Fibroblast of pulmonary artery (primary cell): ENCODE measurements at places on chromosomes 6 and 20.

DNA sequence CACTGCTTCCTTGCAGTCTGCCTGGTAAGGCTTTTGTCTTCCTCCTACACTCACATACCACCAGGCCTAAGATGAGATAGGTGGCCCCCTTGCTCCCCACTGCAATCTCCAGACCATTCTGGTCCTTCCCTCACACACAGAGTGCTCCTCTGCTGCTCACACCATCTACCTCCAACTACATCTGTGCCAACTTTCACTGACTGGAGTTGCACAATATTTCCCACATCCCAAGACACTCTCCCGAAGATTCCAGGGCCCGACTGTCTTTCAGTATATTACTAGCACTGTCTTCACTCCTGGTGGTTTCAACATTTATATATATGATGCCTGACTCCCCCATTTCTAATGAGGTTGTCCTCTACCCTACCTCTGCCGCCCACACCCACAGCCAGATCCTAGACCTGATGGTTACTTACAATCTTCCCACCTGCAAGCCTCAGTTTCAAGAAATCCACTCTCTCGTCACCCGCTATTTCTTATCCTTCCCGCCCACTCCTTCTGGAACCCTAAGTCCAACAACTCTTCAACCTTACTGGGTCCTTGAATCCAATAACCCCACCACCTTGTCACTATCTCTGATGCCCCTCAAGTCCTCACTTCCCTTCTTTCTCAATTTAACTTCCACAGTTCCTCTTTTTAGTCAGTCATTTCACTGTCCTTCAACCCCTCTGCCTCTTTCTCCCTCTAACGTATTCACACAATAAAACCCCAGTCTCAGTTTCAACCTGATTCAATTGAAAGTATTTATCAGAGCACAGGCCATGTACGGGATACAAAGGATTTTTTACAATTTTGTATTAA lies 21.6 kb downstream of the RALGAPA2 start:
- no peak for DNase-seq

GRCh38 chr20:60233018-60233630 lies 274.9 kb downstream of the CDH26 start:
- DNase-seq = no peak

DNA sequence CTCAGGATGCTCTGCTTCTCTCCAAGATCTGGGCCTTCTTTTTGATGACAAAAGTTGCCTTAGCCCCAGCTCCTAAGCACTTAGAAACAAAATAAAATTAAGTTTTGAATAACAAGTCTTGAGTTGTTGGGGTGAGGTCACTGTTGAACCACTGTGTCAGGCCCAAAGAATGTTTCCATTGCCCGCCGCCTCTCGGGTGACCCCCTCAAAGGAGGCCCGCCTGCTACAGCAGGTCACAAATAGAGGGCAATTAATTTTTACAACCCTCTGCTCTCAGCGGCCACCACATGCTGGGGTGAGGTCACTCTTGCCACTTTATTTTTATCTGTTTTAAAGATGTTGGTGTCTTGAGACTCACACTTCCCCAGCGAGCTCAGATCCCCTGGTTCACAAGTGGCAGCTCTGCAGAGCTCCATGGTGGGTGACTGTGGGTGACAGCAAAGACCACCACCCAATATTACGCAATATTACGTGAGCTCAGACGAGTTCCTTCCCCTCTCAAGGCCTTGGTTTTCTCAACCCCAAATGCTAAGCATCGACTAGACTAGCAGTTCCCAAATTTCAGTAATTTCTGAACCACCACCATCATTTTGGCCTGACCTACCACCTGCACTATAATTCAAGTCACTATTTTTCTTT lies 247.7 kb upstream of the PMEPA1 start:
- no peak for DNase-seq

DNA sequence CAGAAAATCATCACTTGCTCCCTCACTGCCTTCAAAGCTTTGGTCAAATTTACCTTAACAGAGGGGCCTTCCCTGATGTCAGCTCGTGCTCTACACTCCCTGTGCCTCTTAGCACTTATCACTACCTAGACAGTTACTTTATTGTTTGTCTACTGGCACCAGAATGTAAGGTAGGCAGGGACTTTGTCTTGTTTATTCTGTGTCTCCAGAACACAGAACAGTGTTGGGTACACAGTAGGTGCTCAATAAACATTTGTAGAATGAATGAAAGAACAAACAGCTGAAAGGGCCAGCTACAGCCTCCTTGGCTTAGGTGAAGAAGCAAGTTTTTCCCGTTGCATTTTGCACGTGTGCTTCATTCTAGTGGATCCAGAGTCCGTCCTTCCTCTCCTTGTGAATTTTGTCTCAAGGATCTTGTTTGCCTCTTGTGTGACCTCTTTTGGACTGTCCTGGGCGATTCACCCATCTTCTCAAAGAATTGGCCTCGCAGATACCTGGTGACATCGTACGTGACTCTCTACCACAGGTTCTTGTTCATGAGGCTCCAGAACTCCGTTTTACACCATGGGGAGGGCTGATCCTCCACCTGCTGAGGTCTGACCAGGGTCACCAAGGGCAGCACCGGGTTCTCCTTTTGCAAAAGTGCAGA lies 84.2 kb upstream of the ARMC2 start:
- no peak for DNase-seq

DNA sequence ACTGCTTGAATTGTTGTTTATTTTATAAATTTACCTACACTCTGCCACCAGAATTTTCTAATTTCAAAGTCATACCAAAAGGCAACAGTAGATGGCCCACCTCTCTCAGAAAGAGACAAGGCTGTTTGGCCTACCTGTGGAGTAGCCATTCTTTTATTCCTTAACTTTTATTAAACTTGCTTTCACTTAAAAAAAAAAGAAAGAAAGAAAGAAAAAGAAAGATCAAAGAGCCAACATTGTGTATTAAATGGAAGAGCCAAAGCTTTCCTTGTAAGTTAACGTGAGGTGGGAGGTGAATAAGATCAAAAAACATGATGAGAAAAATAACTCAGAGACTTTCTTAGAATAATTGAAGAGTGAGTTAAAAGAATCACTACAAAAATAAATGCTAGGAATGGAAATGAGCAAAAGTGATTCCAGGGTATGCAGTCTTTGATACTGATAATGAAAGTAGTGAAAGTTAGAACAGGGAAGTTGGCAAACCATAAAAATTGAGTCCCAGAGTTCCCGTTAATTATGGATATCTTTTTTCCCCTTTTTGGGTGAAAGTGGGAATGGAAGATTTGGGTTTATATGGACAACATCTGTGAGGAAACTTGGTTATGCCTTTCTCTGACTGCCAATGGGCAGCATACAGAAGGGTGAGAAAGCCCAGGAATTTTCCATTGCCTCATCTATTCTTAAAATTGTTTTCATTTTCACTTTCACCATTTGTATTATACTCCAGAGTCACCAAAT lies 35.9 kb upstream of the MYB start:
- peak; percentile 60 for DNase-seq

- peak; percentile 95 for DNase-seq
Observed at GRCh38 chr6:136035378-136036070, 184.0 kb downstream of the PDE7B start.

- no peak for DNase-seq
Observed at GRCh38 chr6:90891355-90891754, 304.5 kb upstream of the MAP3K7 start.

- DNase-seq = no peak
Observed at GRCh38 chr20:44810391-44811149, at the start of gene RIMS4. Gene RIMS4 (minus strand): TSS chr20:44810546. CDS start chr20:44810271, 275 bp downstream.

- DNase-seq = no peak
Observed at GRCh38 chr20:44942264-44942973, 17.8 kb downstream of the TOMM34 start.

DNA sequence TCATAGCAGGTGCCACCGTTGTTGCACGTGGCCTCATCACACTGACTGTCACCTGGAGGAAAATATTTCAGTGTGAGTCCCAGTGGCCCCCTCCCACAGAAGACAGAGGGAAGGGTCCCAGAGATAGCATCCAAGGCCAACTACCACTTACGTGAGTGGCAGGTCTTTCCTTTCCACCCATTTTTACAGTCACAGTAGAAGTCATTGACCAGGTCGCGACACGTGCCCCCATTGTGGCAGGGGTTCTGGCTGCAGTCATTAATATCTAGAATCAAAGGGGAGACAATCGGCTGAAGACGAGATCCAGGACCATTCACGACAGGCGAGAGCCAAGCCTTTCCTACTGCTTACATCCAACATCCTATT lies 28.6 kb downstream of the JAG1 start:
- DNase-seq = no peak

DNA sequence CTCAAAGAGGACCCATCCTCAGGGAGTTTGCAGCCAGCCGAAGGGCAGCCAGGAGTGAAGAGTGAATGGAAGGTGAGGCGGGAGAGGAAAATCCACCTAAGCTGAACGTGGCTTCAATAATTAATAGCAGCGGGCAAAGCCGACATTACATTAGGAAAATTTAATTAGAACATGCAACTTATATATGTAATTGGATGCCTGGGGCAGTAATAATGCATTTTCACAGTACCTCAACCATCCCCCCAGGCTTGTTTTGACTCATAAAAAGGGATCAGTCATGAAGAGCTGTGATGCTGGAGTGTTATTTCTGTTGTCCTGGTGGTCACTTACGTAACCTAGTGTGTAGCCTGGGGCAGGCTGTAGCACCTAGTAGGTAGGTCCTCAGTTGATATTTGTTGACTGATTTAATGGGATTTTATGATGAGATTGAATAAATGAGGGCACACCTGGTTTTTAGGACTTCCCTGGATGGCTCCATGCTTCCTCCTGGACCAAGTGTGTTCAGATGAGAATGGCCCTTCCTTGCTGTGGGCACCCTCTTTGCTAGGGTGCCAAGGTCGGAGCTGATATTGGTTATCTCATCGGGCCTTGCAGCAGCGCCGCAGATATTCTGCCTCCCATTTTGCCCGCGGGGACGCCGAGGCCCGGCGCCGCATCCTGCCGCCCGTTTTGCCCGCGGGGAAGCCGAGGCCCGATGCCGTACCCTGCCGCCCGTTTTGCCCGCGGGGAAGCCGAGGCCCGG lies 128.8 kb downstream of the CDH26 start:
- no peak for DNase-seq

- no peak for DNase-seq
Observed at GRCh38 chr6:66210964-66211363, 503.9 kb upstream of the EYS start.

GRCh38 chr6:53432318-53433161 lies 83.8 kb upstream of the ELOVL5 start:
- DNase-seq = peak; percentile 88

DNA sequence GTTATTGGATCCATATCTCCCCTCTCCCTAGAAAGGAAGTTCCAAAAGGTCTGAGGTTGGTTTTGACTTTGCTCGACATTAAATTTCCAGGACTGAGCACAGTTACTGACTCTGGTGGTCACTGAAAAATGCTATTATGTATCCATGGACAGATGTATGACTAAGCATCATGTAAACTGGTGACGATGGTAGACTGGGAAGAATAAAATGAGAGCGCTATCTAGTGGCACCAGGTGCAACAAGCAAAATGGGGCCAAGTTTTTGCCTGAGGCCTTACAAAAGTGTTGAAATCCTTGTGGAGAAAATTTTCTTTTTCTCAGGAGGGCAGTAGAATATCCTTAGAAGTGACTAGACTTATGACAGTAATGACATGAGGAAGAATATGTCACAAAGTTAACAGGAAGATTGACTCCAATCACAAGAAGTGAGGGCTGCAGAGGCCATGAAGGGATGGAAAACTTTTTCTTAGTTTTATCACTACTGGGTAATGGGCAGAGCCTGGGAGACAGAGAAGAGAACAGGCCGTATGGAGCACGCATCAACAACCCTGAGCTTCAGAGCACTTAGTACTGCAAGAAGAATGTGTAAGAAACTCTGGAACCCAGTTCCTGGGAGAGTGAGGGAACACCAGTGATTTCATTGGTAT lies 88.9 kb upstream of the ELOVL5 start:
- peak; percentile 86 for DNase-seq

DNA sequence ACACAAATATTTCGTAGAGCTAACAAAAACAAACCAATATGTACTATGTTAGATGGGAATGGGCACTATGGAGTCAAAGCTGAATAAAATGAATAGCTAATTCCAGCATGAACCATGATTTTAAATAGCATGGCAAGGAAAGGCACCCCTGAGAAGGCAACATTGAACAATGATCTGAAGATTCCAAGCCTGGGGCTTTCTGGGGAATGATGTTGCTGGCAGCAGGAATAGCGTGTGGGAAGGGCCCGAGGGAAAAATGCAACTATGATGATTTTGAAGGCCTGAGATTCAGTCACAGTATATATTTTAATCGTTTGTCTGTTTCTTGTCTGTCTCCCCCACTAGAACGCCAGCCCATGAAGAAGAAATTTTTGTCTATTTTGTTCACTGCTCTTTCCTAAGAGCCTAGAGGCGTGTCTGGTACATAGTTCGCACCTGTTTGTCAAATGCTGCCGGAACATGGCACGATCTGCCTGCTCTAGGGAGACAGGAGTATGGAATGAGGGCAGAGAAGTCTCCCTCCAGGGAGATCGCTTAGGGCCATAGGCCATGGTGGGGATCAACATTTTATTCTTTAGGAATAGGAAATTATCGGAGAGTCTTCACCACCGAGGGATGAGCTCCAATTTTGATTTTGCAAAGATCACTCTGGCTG lies 84.8 kb upstream of the EYA2 start:
- DNase-seq = no peak

DNA sequence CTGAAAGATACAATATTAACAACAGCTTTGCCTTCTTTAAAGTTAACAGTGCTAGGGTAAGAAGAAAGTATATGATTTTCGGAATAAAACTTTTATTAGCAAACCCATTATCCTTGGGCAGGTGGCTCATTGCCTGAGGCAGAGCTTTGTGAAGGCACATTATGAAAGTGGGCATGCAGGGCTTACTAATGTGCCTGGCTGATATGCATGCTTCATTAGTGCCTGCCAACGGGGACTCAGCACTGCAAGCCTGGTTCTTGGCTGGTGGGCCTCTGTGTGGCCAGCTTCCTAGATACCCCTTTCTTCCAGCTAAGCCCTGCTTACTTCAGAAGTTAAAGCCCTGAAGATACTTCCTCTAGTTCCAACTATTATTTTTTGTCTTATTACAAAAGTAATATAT lies 481.6 kb downstream of the ADGRB3 start:
- no peak for DNase-seq

DNA sequence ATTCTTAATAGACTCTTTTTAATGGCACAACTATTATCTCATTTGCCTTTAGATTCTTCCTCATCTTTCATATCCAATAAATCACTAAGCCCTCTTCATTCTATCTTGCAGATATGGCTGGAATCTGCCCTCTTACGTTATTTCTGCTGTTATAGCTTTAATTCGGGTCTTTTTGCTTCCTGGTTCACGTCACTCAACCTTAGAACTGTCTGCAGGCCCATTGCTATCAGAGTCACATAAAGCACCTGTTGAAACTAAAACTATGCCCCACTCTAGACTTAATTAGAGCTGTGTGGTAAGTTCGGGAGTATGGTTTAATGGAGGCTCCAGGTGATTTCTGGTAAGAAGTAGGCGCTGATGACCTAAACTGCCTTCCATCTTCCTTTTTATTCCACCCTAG lies 988 bp downstream of the QRSL1 start:
- DNase-seq = no peak

GRCh38 chr20:62638679-62639406 lies 3.5 kb upstream of the SLCO4A1 start:
- DNase-seq = no peak
